ENCODE measurements at places on chromosomes 5 and 9. TPM values are rescaled to one million over a fixed set of nuclear protein-coding genes. Genes with fewer than 3 reads are reported as not detected.

Gene PKD2L2
- total RNA-seq: not detected

- H3K36me3 ChIP-seq: no peaks in the 10 kb centered on the region
- no peaks in the 10 kb centered on the region for H3K4me1 ChIP-seq
- H3K4me3 ChIP-seq: no peak overlapping the region
- no peak for DNase-seq
- no peaks in the 10 kb centered on the region for H3K27me3 ChIP-seq
Observed at GRCh38 chr5:59099270-59099994, 516.6 kb downstream of the RAB3C start.

DNA sequence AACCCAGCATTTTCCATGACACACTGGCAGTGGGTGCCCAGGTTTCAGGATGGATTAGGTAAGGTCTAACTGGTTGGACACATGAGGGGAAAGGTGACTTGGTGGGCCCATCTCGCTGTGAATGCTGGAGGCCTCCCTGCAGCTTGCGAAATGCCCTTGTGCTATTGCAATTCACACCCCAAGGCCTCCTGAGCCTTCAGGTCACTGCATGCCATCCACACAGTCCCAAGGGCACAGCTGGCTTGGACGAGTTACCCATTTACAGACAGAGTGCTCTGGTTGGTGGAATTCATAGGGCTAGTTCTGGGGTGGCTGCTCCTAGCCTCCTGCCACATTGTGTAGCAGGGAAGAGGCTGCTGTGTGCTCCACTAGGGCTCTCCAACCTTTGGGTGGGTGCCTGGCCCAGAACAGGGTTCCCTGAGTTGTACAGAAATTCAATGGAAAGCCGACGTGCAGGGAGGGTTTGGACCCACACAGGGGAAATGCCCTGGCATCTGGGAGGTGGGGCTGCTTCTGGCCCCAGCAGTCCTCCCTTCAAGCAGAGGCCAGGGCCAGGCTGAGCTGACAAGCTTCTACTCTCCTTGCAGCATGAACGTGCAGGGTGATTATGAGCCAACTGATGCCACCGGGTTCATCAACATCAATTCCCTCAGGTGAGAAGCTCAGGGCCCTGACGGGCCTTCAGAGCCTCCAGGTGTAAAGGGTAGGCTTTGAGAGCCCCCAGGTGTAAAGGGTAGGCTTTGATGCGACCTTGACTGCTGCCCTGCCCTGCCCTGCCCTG, 54.3 kb downstream of the ASS1 start:
- H3K4me1 ChIP-seq: no peaks in the 10 kb centered on the region
- no peaks in the 10 kb centered on the region for H3K36me3 ChIP-seq
- H3K27ac ChIP-seq: no peak overlapping the region
- no peaks in the 10 kb centered on the region for H3K27me3 ChIP-seq
- no peak for DNase-seq
- no peak overlapping the region for H3K4me3 ChIP-seq

GRCh38 chr5:35761541-35761940, 95.2 kb upstream of the IL7R start:
- H3K27me3 ChIP-seq: no peaks in the 10 kb centered on the region
- H3K4me1 ChIP-seq: no peaks in the 10 kb centered on the region
- no peak for DNase-seq
- H3K27ac ChIP-seq: no peak overlapping the region

GRCh38 chr5:88805151-88805784, 77.7 kb downstream of the MEF2C start:
- no peaks in the 10 kb centered on the region for H3K36me3 ChIP-seq
- H3K27me3 ChIP-seq: no peaks in the 10 kb centered on the region
- no peak overlapping the region for H3K4me3 ChIP-seq
- no peak overlapping the region for H3K27ac ChIP-seq
- DNase-seq: no peak
- H3K4me1 ChIP-seq: no peaks in the 10 kb centered on the region

- H3K36me3 ChIP-seq: no peaks in the 10 kb centered on the region
- DNase-seq: no peak
- no peak overlapping the region for H3K4me3 ChIP-seq
- H3K4me1 ChIP-seq: no peaks in the 10 kb centered on the region
- H3K27ac ChIP-seq: no peak overlapping the region
Observed at GRCh38 chr5:130068988-130069387, 164.7 kb downstream of the CHSY3 start.

DNA sequence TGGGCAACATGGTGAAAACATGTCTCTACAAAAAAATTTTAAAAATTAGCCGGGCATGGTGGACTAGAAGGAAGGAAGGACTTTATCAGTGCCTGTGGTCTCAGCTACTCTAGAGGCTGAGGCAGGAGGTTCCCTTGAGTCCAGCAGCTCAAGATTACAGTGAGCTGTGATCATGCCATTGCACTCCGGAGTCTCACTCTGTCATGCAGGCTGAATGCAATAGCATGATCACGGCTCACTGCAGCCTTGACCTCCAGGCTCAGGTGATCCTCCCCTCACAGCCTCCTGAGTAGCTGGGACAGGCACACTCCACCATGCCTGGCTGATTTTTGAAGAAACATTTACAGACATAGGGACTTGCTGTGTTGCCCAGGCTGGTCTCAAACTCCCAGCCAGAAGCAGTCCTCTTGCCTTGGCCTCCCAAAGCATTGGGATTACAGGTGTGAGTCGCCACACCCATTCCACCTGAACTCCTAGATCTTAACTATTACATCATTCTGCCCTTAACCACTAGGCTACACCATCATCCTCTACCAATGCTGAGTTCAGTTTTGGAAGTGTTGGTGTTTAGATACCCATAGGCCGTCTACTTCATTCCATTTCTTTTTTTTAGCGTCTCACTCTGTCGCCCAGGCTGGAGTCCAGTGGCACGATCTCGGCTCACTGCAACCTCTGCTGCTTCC, 2.0 kb upstream of the URM1 start:
- H3K36me3 ChIP-seq: no peaks in the 10 kb centered on the region
- no peak for DNase-seq
- no peak overlapping the region for H3K4me3 ChIP-seq
- H3K27me3 ChIP-seq: no peaks in the 10 kb centered on the region
- H3K4me1 ChIP-seq: peaks cover 5% of the 10 kb centered on the region

DNA sequence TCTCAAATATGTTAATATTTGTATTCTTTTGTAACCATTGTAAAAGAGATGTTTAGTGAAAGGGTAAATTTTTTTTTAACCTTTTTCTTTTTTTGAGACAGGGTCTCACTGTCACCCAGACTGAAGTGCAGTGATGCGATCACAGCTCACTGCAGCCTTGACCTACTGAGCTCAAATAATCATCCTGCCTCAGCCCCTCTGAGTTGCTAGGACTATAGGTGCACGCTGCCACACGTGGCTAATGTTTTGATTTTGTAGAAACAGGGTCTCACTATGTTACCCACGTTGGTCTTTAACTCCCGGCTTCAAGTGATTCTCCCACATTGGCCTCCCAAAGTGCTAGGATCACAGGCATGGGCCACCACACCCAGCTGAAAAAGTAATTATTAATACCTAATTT, 58.0 kb upstream of the CDK5RAP2 start:
- DNase-seq: no peak
- no peak overlapping the region for H3K4me3 ChIP-seq
- no peaks in the 10 kb centered on the region for H3K4me1 ChIP-seq
- no peaks in the 10 kb centered on the region for H3K27me3 ChIP-seq
- H3K36me3 ChIP-seq: no peaks in the 10 kb centered on the region

GRCh38 chr5:170383227-170383626, 5.9 kb downstream of the KCNMB1 start:
- H3K27me3 ChIP-seq: no peaks in the 10 kb centered on the region
- H3K27ac ChIP-seq: no peak overlapping the region
- H3K4me3 ChIP-seq: no peak overlapping the region
- no peak for DNase-seq

Gene DNAJC18
- total RNA-seq: 9.5 TPM

- H3K4me3 ChIP-seq: no peak overlapping the region
- H3K36me3 ChIP-seq: no peaks in the 10 kb centered on the region
- DNase-seq: no peak
- no peaks in the 10 kb centered on the region for H3K4me1 ChIP-seq
- no peak overlapping the region for H3K27ac ChIP-seq
Observed at GRCh38 chr9:36999728-37000333, 34.2 kb downstream of the PAX5 start.

Gene STING1
- 39.0 TPM for total RNA-seq

- H3K4me1 ChIP-seq: no peaks in the 10 kb centered on the region
- H3K27me3 ChIP-seq: no peaks in the 10 kb centered on the region
- H3K4me3 ChIP-seq: no peak overlapping the region
- DNase-seq: no peak
- no peaks in the 10 kb centered on the region for H3K36me3 ChIP-seq
Observed at GRCh38 chr9:84691634-84692033, 22.1 kb downstream of the NTRK2 start.

- no peak overlapping the region for H3K27ac ChIP-seq
- no peaks in the 10 kb centered on the region for H3K36me3 ChIP-seq
- H3K27me3 ChIP-seq: no peaks in the 10 kb centered on the region
- H3K4me3 ChIP-seq: no peak overlapping the region
Observed at GRCh38 chr9:35227284-35227683, 65.5 kb downstream of the UNC13B start.

DNA sequence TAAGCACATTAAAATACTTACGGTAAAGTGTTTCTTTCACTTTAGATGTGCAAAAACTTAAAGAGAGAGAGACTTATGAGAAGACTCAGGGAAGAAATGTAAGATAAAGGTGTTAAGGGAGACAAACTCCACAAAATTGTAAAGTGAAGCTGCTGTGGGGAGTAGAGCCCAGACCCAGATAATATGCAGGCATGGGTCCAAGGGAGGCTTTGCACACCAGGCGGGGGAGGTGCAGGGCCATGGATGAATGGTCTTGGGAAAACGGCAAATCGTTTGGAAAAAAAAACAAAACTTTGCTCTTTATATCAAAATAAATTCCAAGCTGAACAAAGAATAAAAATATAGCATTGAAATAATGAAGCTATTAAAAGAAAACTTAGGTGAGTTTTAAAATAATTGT, 9.1 kb downstream of the SYK start:
- H3K27me3 ChIP-seq: no peaks in the 10 kb centered on the region
- no peak overlapping the region for H3K4me3 ChIP-seq
- H3K27ac ChIP-seq: no peak overlapping the region
- no peaks in the 10 kb centered on the region for H3K4me1 ChIP-seq

DNA sequence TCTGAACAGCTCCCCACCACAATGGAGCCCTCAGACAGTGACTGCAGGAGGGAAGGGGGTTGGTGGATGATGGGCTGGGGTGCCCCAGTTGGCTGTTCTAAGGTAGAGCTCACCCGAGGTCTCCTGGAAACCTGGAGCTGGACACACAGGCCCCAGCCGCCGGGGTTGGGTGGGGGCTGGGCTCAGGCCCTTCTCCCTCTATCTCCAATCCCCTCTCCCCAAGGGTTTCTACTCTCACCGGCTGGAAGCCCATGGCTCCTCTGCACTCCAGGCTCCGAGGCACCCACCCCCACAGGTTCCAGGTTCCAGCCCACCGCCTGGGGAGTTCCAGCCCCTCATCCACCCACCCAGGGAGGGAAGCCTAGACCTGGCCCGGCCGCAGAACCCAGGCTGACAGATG, 766 bp downstream of the NR5A1 start:
- peaks cover 35% of the 10 kb centered on the region for H3K27me3 ChIP-seq
- H3K4me3 ChIP-seq: no peak overlapping the region
- no peak overlapping the region for H3K27ac ChIP-seq
- peaks cover 5% of the 10 kb centered on the region for H3K4me1 ChIP-seq
- no peaks in the 10 kb centered on the region for H3K36me3 ChIP-seq

DNA sequence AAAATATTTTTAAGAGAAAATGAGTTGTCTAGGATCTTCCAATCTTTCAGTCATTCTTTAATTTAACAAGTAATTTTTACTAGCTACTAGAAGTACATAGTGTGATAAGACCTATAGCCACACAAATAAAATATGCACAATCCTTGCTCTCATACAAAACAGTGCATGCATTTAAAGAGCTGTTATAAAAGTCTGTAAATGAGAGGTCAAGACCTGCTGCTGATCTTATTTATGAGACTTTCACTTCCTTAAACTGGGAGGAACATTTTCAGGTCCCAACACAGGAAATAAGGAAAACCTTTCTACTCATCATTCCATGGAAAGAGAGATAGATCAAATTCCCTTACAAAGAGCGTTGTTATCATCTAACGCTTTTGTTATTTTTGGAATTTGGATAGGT, 54.2 kb upstream of the PAM start:
- no peak overlapping the region for H3K4me3 ChIP-seq
- no peaks in the 10 kb centered on the region for H3K4me1 ChIP-seq
- DNase-seq: no peak
- H3K27ac ChIP-seq: no peak overlapping the region

GRCh38 chr5:9512457-9512856, 33.4 kb downstream of the SEMA5A start:
- H3K4me1 ChIP-seq: no peaks in the 10 kb centered on the region
- H3K27me3 ChIP-seq: no peaks in the 10 kb centered on the region
- no peak overlapping the region for H3K27ac ChIP-seq
- no peaks in the 10 kb centered on the region for H3K36me3 ChIP-seq

Gene LPCAT1
- total RNA-seq: 19.4 TPM

Gene FBLL1
- 1.6 TPM for total RNA-seq

Gene HTR1A
- total RNA-seq: not detected

GRCh38 chr5:74371621-74372020, 268.9 kb downstream of the ENC1 start:
- DNase-seq: no peak
- no peaks in the 10 kb centered on the region for H3K27me3 ChIP-seq
- H3K4me1 ChIP-seq: no peaks in the 10 kb centered on the region
- H3K4me3 ChIP-seq: no peak overlapping the region
- H3K36me3 ChIP-seq: no peaks in the 10 kb centered on the region
